Sigmoid colon (tissue), 7 donors: ENCODE measurements at places on chromosomes 5 and 9. TPM values are rescaled to one million over a fixed set of nuclear protein-coding genes. Genes with fewer than 3 reads are reported as not detected.

Gene PPP6C
- polyA plus RNA-seq, result 41.6 TPM

Gene ARAP3
- polyA plus RNA-seq, result 7.0 TPM

Gene TRPM3
- 0.07 TPM for polyA plus RNA-seq

GRCh38 chr9:77751341-77752091 lies 103.4 kb upstream of the GNA14 start:
- no peaks in the 10 kb centered on the region for H3K27me3 ChIP-seq
- no peak overlapping the region for H3K4me3 ChIP-seq
- H3K4me1 ChIP-seq, result peaks cover 35% of the 10 kb centered on the region
- DNase-seq, result no peak
- H3K27ac ChIP-seq, result peak overlapping the region; percentile 62

DNA sequence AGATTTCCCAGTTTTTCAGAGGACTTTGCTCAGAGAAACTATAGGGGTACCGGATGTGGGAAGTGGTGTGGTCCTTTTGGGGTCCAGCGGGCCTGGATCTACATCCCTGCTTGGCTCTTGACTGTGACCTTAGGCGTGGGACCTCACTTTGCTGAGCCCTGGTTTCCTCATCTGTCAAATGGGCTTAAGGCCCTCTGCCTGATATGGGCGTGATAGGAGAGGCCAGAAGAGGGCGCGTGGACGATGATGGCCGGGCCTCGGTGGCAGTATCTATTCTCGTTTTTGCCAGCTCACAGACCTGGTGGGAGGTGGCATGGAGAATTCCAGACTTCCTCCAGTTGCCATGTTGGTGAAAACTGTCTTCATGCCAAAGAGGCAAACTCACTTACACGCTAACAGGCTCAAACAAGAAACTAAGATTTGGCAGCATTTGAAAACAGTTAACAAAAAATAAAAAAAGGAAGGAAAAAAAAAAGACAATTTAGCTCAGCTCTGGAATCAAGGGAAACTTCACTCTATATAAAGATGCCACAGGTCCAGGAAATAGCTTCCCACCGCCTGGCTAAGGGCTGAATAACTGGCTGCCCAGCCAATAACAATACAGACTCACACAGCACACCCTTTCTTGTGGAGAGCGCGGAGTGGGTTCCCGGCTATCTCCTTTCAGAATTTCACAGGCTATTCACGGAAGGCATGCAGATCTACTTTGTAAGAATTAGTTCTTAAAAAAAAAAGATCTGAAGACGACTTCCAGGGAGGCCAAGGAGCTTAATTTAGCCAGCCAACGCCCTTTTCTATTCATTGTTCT lies 1.7 kb downstream of the SH3PXD2B start:
- no peaks in the 10 kb centered on the region for H3K36me3 ChIP-seq
- peak; percentile 80 for DNase-seq

DNA sequence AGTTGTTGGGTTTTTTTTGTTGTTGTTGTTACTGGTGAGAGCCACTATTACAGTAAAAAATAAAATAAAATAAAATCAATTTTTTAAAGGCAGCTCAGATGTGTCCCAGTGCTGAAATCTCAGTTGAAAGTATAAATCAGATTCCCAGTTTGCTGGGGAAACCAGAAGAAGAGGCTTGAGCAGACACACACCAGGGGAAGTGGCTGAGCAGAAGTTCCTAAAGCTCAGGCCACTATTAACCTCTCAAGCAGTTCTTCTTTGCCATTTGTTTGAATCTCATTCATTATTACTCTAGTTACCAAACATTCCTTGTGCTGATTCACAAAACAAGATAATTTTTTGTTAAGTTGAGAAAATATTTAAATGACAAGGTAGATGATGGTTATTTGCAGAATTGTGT lies 70.9 kb upstream of the ZSWIM6 start:
- no peak for DNase-seq
- no peaks in the 10 kb centered on the region for H3K36me3 ChIP-seq
- no peak overlapping the region for H3K27ac ChIP-seq
- no peak overlapping the region for H3K4me3 ChIP-seq

DNA sequence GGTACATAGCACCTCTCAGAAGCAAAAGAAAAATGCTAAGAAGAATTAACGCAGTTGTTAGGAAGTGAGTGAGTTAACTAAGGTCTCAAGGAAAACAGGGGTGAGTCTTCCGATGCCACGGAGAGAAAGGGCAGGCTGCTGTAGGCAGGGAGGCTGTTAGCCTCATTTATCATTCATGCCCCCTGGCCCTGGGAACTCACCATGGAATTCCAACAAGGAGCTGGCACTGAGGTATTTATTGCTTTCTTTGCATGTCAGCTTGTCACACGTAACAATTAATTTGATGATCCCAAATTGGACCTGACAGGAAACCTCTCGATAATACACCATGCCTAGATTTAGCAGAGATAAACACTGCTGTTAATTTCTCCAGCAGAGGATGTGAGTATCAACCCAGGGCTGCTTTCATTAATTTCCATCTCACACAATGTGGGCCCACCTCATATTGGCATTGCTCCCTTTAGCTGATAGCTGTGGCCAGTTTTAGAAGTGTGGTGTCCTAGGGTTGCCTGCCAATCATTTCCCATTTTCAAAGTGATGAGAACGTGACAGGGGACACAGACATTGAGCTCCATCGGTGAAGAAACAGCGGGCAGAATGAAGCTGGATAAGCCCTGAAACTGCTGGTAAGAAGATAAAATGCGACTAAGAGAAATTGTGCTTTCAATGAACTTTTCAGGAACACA lies 45.3 kb downstream of the DAP start:
- H3K36me3 ChIP-seq, result no peaks in the 10 kb centered on the region
- no peak for DNase-seq
- H3K4me1 ChIP-seq, result no peaks in the 10 kb centered on the region
- no peaks in the 10 kb centered on the region for H3K27me3 ChIP-seq

- peaks cover 5% of the 10 kb centered on the region for H3K36me3 ChIP-seq
- no peak for DNase-seq
- H3K4me1 ChIP-seq, result no peaks in the 10 kb centered on the region
- H3K27me3 ChIP-seq, result no peaks in the 10 kb centered on the region
- H3K4me3 ChIP-seq, result no peak overlapping the region
These were observed 88.8 kb downstream of the TLE4 start for GRCh38 chr9:79660615-79661014.

- no peak for DNase-seq
- no peak overlapping the region for H3K27ac ChIP-seq
- H3K27me3 ChIP-seq, result no peaks in the 10 kb centered on the region
- no peak overlapping the region for H3K4me3 ChIP-seq
- H3K36me3 ChIP-seq, result no peaks in the 10 kb centered on the region
These were observed 29.8 kb upstream of the VCAN start for GRCh38 chr5:83441747-83442146.

DNA sequence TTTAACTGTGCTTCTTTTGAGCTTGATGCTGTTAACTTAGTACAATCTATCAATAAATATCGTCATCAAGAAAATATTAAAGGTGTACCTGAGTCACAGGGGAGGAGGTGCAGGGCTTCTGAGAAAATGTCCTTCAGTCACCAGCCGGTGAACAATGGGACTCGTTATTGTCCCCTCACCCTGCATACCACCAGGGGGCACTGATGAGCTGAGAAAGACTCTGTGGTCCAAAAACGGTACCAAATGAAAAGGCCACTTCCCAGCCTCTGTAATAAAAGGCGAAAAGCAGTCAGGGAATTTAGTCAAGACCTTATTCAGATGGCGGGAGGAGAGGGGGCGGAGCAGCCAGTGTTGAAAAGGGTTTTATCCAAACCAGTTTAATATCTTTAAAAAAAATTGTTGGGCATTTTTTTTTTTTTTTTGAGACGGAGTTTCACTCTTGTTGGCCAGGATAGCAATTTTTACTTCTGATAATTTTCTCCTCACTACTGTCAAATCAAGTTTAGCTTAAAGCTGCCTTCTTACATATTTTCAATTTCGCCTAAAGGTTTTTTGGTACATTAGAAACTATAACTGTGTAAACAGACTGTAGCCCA lies 271.9 kb upstream of the ADAMTS16 start:
- peak; percentile 69 for DNase-seq
- H3K27ac ChIP-seq, result no peak overlapping the region
- H3K4me1 ChIP-seq, result no peaks in the 10 kb centered on the region
- no peaks in the 10 kb centered on the region for H3K36me3 ChIP-seq

DNA sequence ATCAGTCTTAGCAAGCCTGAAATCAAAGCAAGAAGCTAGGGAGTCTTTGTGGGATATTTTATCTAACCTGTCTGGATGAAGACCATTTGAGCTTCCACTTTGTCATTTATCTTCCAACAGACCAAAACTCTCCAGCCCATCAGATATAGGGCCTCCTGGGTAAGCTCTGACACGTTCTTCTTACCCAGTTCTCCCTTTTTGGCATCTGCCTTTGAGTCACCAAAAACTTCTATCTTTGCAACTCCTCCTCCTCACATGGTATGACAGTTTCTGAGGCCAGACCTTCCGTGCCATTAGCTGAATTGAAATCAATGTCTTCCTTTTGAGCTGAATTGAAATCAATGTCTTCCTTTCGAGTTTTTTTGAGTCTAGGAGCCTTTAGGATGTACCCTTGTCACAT lies 156.6 kb upstream of the SPRY4 start:
- DNase-seq, result no peak
- H3K4me1 ChIP-seq, result no peaks in the 10 kb centered on the region
- no peaks in the 10 kb centered on the region for H3K27me3 ChIP-seq
- no peak overlapping the region for H3K4me3 ChIP-seq

DNA sequence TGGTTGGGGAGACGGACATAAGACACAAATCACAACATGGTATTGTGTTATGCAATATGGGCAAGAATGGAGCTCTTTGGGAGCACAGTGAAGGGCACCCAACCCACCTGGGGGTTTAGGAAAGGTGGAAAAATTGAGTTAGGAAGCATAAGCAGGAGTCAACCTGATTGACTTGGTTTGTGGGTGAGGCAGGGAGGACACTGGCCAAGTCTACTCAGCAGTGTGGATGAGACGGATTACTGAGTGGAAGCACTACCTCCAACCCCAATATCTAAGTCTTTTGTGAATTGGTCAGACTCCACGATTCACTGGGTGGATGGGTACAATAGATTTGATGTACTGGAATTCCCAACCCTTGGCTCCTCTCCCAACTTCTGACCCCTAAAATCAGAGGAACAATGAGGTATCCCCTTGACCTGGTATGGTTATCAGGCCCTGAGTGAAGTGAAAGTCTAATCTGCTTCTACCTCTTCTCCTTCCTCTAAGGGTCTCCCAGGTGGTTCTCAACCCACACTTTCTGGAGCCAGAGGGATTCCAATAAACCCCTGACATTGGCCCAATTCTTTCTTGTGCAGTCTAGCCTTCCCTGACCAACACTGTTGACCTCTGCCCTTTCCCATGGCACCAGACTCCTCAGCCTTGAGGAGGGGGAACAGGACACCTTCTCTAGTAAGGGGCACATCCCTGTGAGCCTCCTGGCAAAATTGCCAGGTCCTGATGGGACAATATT lies 5.2 kb downstream of the EGR1 start:
- H3K27me3 ChIP-seq, result no peaks in the 10 kb centered on the region
- no peak overlapping the region for H3K4me3 ChIP-seq
- peaks cover 18% of the 10 kb centered on the region for H3K4me1 ChIP-seq
- H3K27ac ChIP-seq, result no peak overlapping the region
- no peaks in the 10 kb centered on the region for H3K36me3 ChIP-seq
